ENCODE measurements at places on chromosomes 7 and 10.

DNA sequence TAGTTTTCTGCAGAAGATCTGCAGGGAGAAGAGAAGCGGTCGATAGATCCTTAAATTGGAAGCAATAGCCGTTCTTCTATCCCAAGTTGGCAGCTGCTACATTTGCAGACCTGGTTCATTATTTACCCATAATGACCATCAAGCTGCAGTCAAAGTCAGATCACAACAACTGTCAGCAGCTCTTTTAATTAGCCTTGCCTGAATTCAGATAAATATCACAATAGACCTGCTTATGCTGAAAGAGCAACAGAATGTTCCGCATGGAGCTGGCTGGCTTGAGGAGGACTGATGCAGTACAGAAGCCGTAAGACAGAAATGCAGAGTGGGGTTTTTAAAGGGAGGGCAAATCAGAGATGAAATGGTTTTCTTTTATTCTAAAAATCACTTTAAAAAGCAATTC lies 109.4 kb downstream of the HIBADH start:
- no peak for DNase-seq

DNA sequence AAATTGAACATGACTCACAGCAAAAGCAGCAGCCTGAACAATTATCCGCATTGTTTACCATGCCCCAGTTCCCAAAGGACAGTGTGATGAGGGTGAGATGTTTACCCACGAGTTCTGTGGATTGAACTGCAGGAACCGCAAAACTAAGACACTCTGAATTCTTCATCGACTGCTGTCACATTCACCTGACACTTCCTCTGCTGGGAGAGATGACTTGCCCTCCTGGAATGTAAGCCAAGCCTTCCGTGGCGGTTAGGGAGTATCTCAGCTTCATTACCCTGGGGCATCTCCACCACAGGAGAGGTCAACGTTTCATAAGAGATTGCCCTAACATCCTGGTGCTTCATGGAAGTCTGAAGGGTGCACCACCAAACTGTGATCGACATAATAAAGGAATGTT lies 374.6 kb upstream of the ADARB2 start:
- DNase-seq, result no peak

DNA sequence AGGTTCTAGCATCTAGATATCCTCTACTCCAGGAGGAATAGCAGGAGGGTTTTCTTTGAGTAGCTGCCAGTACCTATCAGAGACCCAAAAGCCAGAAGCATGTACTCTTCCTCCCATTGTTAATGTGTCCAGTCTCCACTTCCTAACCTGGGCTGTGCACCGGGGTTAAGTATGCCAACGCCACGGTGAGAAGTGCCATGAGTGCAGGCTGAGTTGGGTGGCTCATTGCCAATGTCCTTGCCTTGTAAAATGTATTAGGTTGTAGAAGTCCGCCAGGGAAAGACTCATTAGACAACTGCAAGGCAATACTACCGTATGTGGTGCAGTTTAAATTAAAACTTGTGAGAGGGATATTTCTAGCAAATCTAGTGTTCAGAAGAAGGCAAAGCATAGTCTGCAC lies 55.0 kb upstream of the PRR15 start:
- DNase-seq, result no peak

- DNase-seq, result no peak
These were observed 503.7 kb downstream of the TNS3 start for GRCh38 chr7:47078241-47078640.

- no peak for DNase-seq
These were observed 347.5 kb downstream of the GPR158 start for GRCh38 chr10:25522294-25522693.

GRCh38 chr10:86942441-86943315 lies 14.7 kb downstream of the MMRN2 start:
- no peak for DNase-seq

GRCh38 chr7:149188637-149189259 lies 6.6 kb upstream of the ZNF282 start:
- no peak for DNase-seq

- DNase-seq, result no peak
These were observed 14.3 kb downstream of the PTPRN2 start for GRCh38 chr7:158573310-158573709.

DNA sequence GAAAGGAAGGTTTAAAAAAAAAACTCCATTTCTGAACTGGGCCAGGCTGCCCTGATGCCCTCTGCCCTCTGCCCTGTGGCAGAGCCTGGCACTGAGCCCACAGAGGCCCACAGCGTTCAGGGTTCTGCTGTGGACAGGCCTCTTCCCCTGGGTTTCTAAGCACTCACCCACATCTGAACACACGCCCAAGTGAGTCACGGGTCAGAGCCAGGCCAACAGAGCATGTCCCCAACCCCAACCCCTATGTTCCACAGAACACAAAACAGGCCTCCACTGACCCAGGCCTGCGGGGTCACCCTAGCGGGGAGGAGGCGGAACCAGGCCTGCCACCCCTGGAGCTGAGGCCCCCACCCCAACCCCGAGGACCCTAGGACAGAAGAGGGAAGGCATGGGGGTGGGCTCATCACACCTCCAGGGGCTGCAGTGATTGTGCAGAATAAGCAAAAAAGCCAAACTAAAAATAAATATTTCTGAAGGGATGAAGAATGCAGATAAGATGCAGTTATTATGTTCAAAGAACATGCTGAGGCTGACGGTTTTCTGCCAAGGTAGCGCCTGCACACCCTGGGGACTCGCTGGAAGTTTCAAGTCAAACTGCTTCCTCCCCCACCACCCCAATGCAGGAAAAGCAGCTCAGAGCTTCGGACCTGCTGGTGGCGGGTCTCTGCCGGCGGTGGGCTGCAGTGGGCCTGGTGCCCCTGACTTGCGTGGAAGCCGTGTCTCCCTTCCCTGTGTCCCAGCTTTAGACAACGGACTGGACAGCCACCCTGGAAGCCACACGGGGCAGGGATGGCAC lies 5.4 kb downstream of the WDR86 start:
- DNase-seq, result no peak

DNA sequence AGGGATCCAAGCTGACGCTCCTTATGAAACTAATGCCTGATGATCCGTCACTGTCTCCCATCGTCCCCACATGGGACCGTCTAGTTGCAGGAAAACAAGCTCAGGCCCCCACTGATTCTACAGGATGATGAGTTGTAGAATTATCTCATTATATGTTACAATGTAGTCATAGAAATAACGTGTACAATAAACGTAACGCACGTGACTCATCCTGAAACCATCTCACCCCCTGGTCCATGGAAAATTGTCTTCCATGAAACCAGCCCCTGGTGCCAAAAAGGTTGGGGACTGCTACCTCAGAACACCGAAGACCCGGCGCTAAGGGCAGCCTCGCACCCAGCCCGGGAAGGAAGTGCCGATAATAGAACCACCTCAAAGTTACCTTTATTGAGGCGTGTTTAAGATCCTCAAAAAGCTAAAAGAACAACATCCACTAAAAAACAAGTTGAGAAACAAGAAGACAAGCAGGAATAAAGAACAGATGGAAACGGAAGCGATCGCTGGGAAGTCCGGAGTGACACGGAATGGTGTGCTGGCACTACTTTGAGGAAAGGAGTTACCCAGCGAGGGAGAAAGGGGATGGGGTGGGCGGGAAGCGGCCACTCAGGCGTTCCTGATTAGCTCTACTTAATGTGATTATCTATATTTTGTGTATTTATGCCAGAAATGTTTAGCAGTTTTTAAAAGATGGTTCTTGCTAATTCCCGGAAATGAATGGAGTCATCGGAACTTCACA lies 50.1 kb upstream of the PRKAR1B start:
- DNase-seq, result no peak

DNA sequence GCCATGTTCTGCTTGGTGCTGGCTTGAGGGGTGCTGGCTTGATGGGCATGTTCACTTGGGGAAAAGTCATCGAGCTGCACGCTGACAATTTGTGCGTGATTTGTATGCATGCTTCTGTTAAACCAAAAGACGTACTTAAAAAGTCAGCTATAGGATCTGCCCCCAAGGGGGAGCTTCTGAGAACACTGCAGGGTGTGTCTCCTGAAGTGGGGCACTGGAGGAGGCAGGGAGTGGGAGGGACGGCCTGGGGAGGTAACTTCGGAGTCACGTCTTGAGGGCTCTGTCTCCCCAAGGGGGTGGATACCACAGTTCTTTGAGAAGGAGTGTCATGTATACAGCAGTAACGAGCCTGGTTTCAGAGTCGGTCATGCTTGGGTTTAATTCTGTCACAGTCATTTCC lies 406.5 kb downstream of the PLXNA4 start:
- DNase-seq, result no peak

DNA sequence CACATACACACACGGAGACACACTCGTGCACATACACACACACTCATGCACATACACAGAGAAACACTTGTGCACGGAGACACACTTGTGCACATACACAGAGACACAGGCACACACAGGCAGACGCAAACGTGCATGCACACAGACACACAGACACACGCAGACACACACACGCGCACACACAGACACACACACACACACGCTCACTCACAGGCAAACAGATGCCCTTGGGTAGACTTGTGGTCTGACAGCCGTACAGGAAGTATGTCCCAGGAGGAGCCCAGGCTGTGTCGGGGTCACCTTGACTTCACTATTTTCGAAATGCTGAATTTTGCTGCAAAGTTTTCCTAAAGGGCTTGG lies 538.0 kb downstream of the DNAJB6 start:
- DNase-seq, result no peak

GRCh38 chr7:974172-974571 lies 1.2 kb downstream of the COX19 start:
- no peak for DNase-seq

DNA sequence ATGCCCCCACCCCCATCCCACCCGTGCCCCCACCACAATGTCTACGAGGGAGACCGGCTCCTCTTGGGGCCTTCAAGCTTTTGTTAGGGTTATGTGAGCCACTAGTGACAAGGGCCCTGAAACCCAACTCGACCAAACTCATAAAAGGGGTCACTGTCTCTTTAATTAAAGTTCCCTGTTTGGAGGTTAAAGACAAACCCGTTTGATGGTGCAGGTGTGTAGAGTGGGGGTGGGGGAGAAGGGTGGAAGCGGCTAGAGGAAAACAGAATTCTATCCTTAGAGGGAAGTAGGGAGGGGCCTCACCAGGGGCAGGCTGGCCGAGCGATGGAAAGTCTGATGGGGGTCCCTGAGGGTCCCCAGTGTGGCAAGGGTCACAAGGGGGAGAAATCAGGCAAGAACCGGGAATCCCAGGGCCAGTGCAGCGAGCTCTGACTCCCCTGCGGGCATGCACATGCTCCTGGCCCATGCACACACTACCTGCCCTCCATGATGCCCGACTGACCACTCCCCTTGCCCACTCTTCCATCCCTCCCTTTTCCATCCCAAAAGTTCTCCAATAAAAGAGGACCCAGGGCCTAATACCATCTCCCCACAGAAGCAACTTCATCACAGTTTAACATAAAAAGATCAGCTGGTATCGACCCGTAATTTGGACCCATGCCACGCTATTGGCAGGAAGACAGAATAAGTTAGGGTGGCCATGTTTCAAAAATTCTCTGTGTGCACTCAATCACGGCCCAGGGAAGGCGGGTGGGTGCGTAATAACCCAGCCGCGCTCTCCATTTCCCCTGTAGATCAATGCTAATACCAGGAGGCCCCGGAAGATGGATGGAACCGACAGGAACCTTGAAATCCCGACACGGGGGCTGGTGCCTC lies 35.9 kb upstream of the SLF2 start:
- DNase-seq, result no peak

GRCh38 chr7:32881074-32881982 lies 10.2 kb downstream of the KBTBD2 start:
- no peak for DNase-seq

- peak; percentile 14 for DNase-seq
These were observed 486.0 kb downstream of the TNS3 start for GRCh38 chr7:47095946-47096345.

DNA sequence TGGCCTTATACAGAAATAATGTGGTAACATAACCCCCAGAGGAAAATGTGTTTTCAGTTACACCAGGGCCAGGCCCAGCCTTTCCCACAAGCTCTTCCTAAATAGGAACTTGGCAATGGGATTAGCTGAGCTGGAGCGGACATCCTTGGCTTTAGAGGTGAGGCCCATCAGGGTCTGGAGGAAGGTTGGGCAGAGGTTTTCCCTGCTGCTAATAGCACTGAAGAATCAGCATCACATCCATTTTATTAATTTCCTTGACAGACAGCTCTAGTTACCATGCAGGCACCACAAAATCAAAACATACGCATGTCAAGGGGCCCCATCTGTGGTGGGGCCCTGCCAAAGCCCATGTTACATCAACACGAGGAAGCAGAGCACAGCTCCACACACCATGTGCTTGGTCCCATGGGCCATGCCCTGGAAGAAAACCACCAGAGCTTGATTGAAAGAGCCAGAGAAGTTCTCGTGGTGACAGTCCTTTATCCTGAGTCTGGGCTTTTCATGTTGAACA lies 566.6 kb downstream of the KCNMA1 start:
- peak; percentile 61 for DNase-seq

DNA sequence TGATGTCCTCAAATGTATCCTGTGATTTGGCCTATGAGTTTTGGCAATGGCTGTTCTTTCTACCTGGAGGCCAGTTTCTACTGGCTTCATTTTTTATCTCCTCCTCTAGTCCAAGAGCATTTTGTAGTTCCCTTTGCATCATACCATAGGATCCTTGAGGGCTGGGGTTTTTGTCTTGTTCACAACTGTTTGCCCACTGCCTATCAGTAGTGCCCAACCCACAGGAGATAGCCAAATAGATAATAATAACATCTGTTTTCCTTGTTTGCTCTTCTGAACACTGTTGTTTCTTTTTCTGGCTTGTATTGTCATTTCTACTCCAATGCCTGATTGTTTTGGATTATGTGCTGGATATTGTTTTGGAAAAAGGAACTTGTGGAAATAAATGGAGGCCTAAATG lies 3.4 kb downstream of the CDK1 start:
- no peak for DNase-seq

- DNase-seq, result no peak
These were observed 8.8 kb downstream of the ZNHIT1 start for GRCh38 chr7:101226721-101227120.

GRCh38 chr7:38310591-38311101 lies 37.2 kb upstream of the TARP start:
- DNase-seq, result no peak

- DNase-seq, result no peak
These were observed 2.2 kb downstream of the IFIT2 start for GRCh38 chr10:89304026-89304425.

- DNase-seq, result no peak
These were observed 50.3 kb upstream of the ATP6V0A4 start for GRCh38 chr7:138848056-138848980.

- DNase-seq, result no peak
These were observed 62.6 kb upstream of the EFCAB10 start for GRCh38 chr7:105643851-105644250.

- no peak for DNase-seq
These were observed 587.2 kb downstream of the SORCS1 start for GRCh38 chr10:106577266-106577665.

DNA sequence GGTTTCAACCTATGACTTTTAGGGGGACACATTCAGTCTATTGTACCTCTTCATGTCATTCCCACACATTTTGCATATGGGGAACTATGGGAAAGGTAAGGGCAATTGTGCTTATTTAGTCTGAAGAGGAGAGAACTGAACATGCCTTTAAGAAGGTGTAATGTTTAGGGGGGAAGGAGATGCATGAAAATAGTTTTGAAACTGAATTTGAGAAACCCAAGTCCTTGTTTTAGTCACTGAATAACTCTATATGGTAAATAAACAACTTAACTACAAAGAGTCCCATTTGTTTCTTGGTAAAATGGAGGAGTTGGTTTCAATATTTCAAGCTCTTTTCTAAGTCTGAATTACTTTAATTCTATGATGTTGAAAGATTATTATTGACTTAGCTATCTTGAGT lies 166.1 kb downstream of the DNAJB9 start:
- DNase-seq, result no peak

All from fibroblast of the conjunctiva (primary cell).